ENCODE measurements at places on chromosomes 2 and 18.

GRCh38 chr2:155145758-155146229, 447.3 kb downstream of the KCNJ3 start:
- no peak for DNase-seq

DNA sequence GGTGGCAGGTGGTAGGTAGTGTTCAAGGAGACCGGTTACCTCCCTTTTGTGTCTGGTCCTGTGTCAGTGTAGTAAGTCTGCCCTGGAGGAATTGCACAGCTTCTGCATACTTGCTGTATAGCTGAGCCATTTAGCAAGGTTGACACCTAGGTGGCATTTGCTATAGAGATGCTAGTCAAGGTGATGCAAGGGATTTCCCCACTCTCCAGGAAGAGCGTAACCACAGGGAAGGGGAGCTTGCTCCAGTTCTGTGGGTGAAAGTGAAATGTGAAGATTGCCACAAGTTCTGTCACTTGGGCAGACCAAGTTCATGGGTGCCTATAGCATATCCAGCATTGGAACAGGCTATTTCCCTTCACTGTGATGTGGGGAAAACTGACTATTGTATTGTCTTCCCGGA, 28.1 kb downstream of the NAT8 start:
- no peak for DNase-seq

GRCh38 chr2:66585587-66585986, 150.7 kb downstream of the MEIS1 start:
- DNase-seq: no peak

- no peak for DNase-seq
Measured at GRCh38 chr18:50722311-50722710, 97.5 kb downstream of the MRO start.

DNA sequence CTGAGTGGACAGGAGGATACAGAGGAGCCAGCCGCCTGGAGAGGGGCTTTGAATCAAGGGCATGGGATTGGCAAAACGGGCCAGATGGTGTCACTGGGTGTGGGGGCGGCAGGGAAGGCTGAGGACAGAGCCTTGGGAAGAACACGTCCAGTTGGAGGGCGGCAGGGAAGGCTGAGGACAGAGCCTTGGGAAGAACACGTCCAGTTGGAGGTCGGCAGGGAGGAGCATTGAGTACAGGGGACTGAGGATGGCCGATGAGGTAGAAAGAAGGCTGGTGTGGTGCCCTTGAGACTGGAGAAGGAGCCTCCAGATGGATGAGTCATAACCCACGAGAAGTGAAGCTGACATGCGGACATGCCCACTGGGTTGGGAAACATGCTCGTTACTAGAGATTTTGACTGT, 4.5 kb downstream of the HES6 start:
- no peak for DNase-seq

GRCh38 chr18:38421872-38422615, 856.4 kb upstream of the CELF4 start:
- no peak for DNase-seq

GRCh38 chr18:2777241-2777640, 69.6 kb upstream of the EMILIN2 start:
- no peak for DNase-seq

DNA sequence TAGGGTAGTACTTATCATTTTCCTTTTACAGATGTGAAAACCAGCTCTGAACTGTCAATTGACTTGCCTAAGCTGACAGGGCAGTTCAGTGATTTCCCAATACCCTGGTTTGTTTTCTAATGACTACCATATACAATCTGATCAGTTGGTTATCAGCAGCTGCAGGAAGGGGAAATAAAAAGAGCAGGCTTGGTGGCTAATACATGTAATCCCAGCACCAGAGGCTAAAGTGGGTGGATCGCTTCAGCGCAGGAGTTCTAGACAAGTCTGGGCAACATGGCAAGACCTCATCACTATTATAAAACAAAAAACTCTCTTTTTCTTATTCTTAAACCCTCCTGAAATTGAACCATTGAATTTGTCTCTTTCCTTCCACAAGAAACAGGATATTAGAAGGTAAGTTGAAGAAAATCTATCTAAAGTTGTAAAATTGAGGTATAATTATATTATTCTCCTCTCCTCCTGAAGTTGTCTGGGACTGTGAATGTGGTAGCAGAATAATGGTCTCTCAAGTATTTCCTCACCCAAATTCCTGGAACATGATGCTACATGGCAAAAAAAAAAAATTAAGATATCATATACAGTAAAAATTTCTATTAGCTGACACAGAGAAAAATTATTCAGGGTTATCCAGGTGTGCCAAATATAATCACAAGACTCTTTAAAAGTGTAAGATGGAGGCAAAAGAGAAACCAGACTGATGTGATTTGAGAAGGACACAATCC, 1441.6 kb downstream of the SUCLG1 start:
- DNase-seq: no peak

GRCh38 chr2:180614776-180615175, 365.6 kb upstream of the UBE2E3 start:
- DNase-seq: no peak

- peak; percentile 27 for DNase-seq
Measured at GRCh38 chr2:174485788-174486562, 854 bp downstream of the GPR155 start.

- no peak for DNase-seq
Measured at GRCh38 chr2:221775096-221775495, 203.0 kb upstream of the EPHA4 start.

- no peak for DNase-seq
Measured at GRCh38 chr2:47267711-47268086, 112.6 kb upstream of the STPG4 start.

GRCh38 chr2:60485055-60485454, 68.4 kb downstream of the BCL11A start:
- DNase-seq: no peak

DNA sequence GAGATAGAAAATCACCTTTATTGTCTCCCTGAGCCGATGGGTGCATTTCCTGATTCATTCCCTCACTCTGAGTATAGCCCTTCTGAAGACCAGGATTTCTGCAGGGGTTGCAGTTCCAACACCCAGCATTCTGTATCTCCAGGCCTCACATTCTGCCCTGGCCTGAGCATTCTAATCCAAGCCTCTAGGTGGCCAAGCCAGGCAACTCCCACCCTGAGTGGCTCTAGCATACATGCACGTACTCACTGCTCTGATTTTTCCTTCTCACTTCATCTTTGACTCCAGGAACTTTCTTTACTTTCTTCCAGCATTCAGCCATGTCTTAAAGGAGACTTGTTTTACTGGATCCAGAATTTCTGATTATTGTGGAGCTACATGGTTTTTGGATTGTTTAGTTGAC, 100.7 kb upstream of the STK39 start:
- peak; percentile 67 for DNase-seq

DNA sequence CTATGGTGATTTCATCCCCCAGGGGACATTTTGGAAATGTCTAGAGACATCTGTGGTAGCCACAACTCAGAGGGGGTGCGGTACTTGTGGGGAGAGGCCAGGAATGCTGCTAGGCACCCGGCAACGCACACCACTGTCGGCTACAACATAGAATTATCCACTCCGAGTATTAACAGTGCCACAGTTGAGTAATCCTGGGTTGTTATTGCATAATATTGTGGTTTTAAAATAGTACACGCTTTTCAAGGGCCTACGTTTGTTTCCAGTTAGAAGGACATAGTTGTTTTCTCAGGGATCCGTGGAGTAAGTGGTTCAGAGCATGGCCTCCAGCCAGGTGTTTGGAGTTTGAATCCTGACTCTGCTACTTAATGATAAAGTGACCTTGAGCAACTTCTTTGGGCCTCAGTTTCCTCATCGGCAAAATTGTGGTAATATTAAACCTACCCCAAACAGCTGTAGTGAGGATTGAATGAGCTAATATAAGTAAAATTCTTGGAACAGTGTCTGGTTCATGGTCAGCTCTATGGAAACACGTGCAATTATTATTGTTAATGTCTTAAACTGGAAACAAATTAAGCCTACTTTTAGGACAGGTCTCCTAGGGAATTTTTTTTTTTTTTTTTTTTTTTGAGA, 24.5 kb downstream of the CYP27A1 start:
- DNase-seq: peak; percentile 30

DNA sequence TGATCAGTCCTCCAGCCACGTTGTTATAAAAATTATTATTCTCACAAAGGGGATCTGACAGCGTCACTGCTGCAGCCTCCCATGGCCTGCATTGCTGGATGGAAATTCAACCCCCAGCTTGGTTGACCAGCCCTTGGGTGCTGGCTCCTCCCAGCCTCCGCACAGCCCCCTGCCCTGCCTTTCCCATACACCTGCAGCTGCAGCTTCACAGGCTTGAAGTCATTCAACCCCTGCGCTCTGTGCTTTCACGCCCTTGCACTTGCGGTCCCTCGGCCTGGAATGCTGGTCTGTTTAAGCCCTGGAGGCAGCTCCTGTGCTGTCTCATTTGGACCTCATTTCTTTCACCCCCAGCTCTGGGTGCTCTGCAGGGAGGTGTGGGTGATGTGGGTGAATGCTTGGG, 860 bp upstream of the CD8A start:
- DNase-seq: no peak

- no peak for DNase-seq
Measured at GRCh38 chr2:111667001-111667400, 217.0 kb downstream of the ANAPC1 start.

GRCh38 chr18:65221115-65221514, 529.7 kb upstream of the CDH7 start:
- DNase-seq: no peak

- no peak for DNase-seq
Measured at GRCh38 chr2:231308219-231308618, 87.3 kb upstream of the B3GNT7 start.

DNA sequence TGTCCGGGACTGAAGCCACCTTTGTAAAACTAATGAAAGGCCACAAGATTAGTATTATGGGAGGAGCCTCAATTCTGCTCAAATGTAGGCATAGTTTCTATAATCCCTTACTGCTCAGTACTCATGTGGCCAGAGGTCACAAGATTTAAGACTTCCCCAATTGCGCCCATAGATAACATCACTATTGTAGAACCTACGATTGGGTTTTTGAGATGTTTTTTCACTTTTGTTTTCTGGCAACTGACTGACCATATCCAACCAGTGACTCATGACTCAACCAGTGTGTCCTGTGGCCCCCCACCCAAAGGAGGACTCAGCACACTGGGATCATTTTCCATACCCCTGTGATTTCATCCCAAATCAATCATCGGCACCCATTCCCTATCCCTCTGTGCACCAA, 15.2 kb upstream of the TSPYL6 start:
- DNase-seq: no peak

- DNase-seq: no peak
Measured at GRCh38 chr2:212667751-212668316, 129.2 kb upstream of the ERBB4 start.

DNA sequence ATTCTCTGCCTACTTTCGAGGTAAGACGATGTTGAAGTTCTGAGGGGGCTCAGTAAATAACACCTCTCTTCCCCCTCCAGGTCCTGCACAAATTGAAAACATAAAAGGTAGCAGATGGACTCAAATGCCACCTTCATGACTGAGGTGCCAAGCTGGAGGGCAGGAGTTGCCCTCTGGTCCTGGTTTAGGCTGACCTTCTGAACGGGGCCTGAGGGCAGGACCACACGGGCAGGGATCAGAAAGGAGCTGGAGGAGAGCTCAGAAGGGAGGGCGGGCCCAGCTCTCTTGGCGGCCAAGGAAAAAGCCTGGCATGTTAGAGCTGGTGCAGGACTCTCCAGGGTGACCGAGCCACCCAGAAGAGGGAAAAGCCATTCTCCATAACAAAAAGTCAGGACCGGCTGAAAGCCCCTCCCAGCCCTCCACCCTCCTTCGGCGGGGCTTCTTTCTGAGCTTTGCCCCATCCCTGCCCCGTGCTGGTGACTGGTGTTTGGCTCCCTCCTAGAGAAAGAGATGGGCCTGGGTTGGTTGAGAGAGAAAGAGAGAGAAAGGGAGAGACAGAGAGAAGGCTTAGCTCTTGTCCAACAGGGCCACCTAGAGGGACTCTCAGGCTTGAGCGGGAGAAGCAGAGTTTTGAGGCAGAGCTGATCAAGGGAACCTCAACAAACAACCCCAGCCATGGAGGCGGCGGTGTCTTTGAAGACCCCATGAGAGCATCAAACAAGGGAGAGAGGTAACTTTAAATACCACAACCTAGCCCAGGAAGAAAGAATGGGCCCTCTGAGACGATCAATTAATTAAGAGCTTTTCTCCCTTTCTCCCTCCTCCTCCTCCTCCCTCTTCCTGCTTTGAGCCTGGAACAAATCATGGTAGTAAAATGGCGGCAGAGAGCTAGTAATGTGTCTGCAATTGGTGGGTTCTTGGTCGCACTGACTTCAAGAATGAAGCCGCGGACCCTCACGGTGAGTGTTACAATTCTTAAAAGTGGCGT, 50.8 kb downstream of the WIPF1 start:
- DNase-seq: peak; percentile 47

GRCh38 chr18:60202708-60203107, 169.9 kb downstream of the MC4R start:
- no peak for DNase-seq

GRCh38 chr2:64352292-64352691, 101.7 kb upstream of the LGALSL start:
- DNase-seq: no peak

GRCh38 chr18:50377061-50377798, 2.4 kb downstream of the SKA1 start:
- no peak for DNase-seq

DNA sequence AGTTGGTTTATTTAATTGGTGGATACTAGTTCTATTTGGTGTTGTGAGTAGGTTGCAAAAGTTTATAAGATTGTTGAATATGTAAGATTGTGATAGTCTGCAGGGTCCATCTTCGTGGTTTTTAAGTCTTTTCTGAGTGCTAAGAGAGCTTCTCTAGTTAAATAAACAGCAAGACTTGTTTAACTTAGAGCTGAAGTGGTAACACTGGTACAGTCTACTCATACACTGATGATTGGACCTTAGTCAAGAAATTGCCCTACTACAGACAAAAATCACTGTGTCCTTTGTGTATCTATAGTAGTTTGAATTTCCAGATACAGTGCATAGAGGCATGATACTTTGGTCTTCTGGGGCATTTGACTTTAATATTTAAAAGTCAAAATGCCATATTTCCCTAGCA, 94.6 kb downstream of the PHLPP1 start:
- DNase-seq: no peak

GRCh38 chr2:42974721-42975717, 182.6 kb upstream of the HAAO start:
- DNase-seq: peak; percentile 81

DNA sequence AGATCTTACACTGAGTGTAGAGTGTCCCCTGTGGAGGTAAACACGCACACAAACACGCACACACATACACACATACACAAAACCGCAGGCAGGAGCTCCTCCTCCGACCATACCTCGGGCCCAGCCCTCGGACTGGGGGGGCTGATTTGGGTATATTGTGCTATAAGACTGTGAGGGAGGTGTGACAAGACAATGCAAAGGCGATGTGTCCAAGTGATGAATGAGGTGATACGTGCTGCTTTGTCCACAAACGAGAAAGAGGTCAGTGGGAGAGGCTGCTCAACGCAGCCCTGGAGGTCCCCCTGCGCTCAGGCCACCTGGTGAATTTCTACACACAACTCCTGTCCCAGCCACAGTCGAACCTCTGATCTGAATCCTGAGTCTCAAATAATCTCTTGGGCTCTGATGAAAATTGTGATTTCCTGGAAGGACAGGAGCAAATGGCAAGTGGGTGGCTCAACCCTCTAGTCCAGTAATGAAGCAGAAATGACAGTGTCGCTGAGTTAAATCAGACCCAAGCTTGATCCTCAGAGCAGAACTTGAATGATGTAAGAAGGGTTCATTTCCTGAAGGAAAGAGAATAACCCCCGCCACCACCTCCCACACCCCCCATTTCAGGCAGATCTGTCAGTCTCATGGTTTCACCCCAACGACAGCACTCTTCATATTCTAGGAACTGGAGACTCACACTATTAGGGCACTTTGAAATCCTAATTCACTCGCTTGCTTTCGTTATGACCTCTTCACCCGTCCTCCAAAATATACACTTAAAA, 48.9 kb upstream of the ASXL2 start:
- no peak for DNase-seq

GRCh38 chr2:208783184-208783583, 376.6 kb downstream of the PTH2R start:
- no peak for DNase-seq

Measured in HEK293T (cell line).